HepG2 (cell line): ENCODE measurements at places on chromosomes 7 and 10. TPM values are rescaled to one million over a fixed set of nuclear protein-coding genes. Genes with fewer than 3 reads are reported as not detected.

- DNase-seq = no peak
Observed at GRCh38 chr10:123769647-123770046, 103.5 kb downstream of the GPR26 start.

DNA sequence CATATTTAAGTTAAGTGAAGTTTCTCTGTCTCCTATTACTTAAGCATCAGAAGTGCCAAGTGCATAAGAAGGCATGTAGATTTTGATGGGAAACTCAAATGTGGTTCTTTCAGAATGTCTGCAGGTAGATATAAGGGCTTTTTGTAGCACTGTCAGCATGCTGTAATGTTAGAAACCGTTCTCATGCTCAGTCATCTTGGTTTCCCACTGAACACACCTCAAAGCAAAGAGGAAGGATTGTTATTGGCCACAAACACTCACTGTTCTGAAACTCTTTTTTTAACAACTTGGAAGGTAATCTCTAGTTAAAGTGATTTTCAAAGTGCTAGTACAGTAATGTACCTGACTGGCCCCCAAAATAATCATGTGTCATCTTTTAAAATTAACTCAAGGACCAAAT, 126.0 kb downstream of the AASS start:
- no peak for DNase-seq

- peak; percentile 69 for DNase-seq
Observed at GRCh38 chr10:93376372-93377293, 105.5 kb downstream of the MYOF start.

- no peak for DNase-seq
Observed at GRCh38 chr7:362402-363096, 72.6 kb downstream of the FOXL3 start.

SGCE gene
- 31.4 and 52.3 TPM in 2 replicates for total RNA-seq

- DNase-seq = no peak
Observed at GRCh38 chr10:112782200-112782907, 167.7 kb upstream of the TCF7L2 start.

GRCh38 chr7:18356191-18356645, 139.3 kb upstream of the HDAC9 start:
- peak; percentile 8 for DNase-seq

KIAA1549 gene
- total RNA-seq = 1.8 TPM in 2 replicates
